ENCODE measurements at places on chromosomes 3 and 15.
A peak's percentile ranks its signal among the peaks of the same experiment; 100 is the strongest.

- no peak for DNase-seq
Observed at GRCh38 chr3:132378846-132379245, 38.5 kb upstream of the DNAJC13 start.

DNA sequence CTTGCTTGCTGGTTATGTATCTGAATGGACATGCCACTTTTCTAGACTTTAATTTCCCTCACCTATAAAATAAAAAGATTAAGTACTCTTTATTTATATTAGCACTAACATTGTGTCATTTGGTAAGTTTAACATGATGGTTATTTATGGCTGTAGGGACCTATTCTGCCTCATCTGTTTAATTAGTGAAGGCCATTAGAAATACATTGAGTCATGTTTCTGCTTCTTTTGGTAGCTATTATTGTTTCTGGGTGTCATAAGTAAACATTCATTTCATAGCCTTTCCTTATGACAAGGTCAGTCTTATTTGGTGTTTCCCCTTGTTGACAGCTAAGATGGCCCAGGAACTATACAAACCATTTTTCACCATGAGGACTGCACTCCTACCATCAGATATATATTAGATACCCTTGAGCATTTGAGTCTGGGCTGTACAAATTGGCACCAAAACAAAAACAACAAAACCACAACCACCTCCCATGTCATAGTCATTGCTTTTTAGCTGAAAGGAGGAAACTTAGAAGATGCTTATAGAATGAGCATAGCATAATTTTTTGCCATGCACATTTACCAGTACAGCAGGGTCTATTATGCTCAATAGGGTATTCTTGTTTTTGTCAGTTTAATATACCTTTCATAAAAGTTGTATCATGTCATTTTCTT, 39.3 kb downstream of the SRP14 start:
- peak; percentile 26 for DNase-seq

- no peak for DNase-seq
Observed at GRCh38 chr15:58864602-58865424, 68.7 kb downstream of the SLTM start.

GRCh38 chr3:151367448-151367847, 17.1 kb downstream of the P2RY12 start:
- DNase-seq = no peak

- no peak for DNase-seq
Observed at GRCh38 chr15:93066224-93066681, 22.8 kb downstream of the RGMA start.
